ENCODE measurements at places on chromosomes 1 and 21.

DNA sequence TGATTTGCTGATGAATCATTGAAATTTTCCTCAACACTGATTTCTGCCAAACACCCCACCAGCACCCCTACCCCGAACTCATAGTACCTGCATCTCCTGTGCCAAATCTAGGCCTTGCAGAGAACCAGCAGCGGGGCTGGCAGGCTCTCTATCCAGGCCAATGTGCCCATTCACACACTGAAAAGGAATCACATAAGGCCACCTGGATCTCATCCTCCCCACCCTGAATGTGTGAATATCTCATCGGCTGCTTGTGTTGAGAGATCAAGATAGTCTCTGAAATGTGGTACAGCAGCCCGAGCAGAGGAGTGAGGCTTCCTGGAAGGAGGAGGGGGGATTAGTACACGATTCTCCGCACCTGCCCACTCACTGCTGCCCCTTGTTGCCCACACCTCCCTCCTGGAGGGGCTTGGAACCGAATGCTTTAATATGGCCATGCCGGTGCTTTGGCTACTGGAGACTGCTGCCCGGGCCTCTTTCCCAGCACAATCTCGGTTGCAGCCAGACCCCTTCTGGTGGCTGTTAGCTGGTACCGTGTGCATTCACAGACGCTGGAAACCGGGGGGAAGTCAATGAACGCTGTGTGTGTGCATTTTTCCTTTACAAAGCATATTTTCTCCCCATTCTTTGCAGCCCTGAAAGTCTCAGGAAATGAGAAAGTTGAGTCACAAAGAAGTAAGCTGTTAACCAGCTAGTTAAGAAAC is 619.5 kb downstream of the MATN1 start:
- DNase-seq = no peak

- no peak for DNase-seq
These were observed 6.9 kb downstream of the PTPRF start for GRCh38 chr1:43537423-43538142.

GRCh38 chr1:29826646-29827045 is 590.3 kb downstream of the PTPRU start:
- DNase-seq = no peak

DNA sequence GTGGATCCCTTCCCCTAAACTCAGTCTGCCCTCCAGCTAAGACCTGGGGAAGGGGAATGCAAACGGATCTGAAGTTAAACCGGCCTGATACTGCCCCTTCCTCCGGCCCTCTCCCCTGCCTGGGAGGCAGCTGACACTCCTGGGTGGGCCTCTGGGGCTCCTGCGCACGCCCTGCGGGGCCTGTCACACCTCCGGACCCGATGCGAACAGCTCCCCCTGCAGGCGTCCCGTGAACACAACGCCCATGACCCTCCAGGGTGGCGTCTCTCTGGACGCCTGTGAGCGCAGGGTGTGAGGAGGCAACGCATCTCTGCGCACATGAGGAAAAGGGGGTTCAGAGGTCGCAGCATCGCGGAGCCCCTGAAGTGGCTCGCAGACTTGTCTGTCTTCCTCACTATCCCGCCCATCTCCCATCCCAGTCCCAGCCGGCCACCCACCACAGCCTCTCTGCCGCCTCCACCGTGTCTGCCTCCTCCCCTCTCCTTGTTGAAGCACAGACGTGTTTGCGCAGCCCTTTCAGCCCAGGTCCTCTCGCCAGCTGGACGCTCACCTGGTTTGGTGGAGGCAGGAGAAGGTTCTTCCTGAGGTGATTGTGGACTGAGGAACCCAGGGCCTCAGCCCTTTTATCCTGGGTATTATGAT is 421 bp upstream of the LCE3A start:
- DNase-seq = no peak

- DNase-seq = no peak
These were observed 70.0 kb upstream of the SIM2 start for GRCh38 chr21:36628761-36629460.

DNA sequence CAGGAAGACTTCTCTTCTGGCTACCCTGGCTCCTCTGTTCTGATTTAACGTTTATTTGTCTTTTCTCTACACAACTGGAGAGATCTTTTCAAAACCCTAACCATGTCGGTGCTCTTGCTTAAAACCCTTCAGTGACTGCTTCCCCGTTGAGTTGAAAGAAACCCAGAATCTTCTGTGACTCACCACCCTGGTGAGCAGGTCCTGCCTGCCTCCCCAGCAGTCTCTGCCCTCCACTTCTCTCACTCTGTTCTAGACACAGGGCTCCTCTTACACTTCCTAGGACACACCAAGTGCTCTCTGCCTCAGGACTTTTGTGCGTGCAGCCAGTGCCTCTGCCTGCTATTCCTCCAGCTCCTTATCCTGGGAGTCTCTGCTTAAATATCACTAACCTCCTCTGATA is 131.4 kb downstream of the IER5 start:
- DNase-seq = peak; percentile 4

GRCh38 chr1:212188599-212189351 is 96.4 kb upstream of the PPP2R5A start:
- DNase-seq = no peak
